ENCODE measurements at places on chromosomes 1 and 21.

GRCh38 chr1:116825720-116826438, 71.6 kb downstream of the CD2 start:
- DNase-seq = no peak

DNA sequence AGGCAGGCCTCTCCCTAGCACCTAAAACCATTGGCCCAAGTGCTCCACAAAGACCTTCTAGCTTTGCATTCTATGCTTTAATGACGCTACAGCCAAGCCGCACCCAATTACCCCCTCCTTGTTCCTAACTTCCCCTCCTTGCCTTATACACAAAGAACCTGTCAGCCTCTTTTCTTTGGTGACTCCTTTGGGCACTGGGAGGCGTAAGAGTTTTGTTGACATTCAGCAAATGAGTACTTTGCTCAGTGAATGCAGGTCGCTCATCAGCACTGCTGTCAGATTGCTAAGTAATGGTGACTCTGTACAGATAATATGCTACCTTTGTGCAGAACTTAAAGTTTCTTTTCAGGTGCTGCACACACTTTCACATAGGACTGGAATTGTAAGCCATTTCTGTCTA, 187.6 kb upstream of the FAM78B start:
- no peak for DNase-seq

- no peak for DNase-seq
Measured at GRCh38 chr1:82323144-82323841, 522.6 kb downstream of the ADGRL2 start.

DNA sequence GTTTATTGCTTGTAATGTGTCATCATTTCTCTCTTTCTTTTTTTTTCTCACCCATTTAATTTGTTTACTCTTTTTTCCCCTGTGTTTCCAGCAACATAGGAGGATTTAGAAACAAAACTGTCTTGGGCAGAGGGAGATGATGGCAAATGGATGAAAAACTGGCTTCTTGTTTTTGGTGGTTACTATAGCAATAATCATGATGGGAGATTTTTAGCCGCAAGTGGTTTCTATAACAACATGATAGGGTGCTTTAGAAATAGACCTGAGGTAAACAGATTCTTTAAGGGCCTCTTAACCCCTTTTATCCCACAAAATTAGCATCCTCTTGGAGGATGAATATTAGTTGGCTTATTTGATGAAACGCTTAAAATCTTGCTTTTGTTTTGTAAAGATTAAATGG, 51.6 kb downstream of the CRB1 start:
- DNase-seq = no peak

- no peak for DNase-seq
Measured at GRCh38 chr1:51044834-51045233, 57.2 kb upstream of the C1orf185 start.

DNA sequence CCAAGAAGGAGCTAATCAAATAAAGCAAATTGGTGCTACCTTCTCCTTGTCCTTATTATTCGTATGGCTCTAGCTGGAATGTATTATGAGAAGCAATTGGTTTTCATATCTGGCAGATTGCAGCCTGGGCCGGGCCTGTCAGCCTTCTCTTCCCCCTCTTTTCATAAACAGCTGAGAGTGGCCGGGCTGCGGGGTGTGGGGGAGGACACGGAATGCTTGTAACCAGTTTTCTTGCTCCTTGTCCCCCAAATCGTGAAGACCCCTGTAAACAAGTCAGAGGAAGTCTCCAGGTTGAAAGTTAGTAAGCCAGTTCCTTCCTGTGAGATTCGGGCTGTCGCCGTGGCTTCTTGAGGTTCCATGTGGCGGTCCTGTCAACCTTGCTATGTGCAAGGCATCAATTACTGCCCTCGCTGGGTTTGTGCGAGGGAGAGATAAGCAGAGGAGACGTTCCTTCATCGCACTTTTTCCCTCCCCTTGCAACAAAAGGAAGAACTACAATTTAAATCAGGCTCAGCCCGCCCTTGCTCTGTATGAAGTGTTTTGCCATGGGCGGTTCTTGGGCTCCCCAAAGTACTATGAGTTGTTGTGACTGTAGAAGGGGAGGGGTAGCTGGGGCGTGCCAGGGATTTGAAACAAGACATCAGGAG, 450.7 kb downstream of the CAMTA1 start:
- DNase-seq = no peak

- peak; percentile 34 for DNase-seq
Measured at GRCh38 chr1:39917825-39918224, 16.1 kb upstream of the MYCL start.

DNA sequence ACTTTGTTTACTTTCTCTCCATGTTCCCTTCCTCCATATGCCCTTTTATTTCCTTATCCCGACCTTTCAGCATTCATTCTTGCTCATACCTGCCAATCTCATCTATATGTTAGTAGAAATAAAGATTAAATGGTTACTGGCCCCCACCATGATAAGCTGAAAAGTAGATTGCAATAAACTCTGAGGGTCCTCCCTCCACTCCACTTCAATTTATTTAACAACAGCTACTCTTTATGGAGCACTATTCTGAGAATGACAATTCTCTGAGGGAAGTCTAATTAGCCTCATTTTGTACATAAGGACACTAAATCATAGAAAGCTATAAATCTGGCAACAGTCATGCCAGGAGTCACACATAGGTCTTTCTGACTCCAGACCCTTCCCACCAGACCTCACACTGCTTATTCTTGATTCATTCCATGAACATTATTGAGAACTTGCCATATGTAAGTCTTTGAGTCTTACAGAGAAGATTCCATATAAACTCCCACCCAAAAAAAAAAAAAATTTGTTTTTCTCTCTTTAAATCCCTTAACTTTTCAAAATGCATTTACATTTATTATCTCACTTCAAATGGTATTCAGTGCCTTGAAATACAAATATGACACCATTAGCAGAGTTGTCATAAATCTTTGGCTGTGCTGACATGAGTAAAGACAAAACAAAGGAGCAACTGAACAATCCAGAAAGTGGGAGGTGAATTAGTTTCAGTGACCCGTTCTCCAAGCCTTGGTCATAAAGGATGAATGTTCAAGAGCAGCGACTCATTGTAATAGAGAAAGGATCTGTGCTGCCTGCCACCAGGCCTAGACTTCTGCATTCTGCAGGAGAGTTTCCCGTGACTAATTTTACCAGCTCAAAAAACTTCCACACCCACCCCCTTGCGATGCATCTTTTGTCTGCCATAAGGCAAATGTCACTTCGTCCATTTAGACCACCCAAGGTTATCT, 28.5 kb downstream of the PALMD start:
- no peak for DNase-seq

GRCh38 chr21:45588086-45588825, 46.0 kb upstream of the SLC19A1 start:
- DNase-seq = no peak

GRCh38 chr1:204354579-204354978, 5.2 kb downstream of the PLEKHA6 start:
- no peak for DNase-seq
